ENCODE measurements at places on chromosomes 11 and 22.

GRCh38 chr11:66136752-66137123 is 66.7 kb downstream of the PACS1 start:
- DNase-seq = no peak

DNA sequence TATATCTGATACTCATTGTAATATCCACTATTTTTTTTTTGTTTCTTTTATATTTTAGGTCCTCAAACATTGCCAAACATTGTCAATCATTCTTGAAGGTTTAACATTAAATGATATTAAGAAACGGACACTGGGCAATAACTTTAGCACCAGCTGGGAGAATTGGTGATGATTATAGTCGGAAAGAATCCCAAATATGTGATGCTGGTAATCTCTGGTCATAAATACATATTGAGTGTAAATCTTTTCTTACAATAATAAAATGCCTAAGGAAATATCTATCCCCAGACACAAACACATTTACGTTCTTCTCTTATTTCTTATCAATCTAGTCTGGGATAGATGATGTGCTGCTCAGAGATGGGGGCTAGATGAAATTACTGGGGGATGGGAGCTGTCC is 25.2 kb downstream of the OR51E2 start:
- no peak for DNase-seq

DNA sequence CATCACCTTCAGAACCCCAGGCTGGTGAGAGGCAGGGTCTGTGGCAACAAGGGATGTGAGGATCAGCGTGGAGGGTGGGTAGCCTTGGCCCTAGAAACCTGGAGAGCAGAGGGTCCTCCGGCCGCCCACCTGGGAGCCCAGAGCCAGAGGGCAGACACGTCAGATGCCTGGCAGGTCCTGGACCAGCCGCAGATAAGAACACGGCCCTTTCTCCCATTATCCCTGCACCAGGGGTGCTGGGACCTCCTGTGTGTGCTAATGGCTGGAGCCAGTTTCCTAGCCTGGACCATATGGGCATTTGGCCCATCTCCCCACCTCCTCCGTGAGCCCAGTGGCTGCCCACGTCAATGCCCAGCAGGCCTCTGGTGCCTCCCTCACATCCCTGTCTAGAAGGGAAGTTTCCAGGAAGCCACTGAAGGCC is 88.4 kb downstream of the MORC2 start:
- no peak for DNase-seq

DNA sequence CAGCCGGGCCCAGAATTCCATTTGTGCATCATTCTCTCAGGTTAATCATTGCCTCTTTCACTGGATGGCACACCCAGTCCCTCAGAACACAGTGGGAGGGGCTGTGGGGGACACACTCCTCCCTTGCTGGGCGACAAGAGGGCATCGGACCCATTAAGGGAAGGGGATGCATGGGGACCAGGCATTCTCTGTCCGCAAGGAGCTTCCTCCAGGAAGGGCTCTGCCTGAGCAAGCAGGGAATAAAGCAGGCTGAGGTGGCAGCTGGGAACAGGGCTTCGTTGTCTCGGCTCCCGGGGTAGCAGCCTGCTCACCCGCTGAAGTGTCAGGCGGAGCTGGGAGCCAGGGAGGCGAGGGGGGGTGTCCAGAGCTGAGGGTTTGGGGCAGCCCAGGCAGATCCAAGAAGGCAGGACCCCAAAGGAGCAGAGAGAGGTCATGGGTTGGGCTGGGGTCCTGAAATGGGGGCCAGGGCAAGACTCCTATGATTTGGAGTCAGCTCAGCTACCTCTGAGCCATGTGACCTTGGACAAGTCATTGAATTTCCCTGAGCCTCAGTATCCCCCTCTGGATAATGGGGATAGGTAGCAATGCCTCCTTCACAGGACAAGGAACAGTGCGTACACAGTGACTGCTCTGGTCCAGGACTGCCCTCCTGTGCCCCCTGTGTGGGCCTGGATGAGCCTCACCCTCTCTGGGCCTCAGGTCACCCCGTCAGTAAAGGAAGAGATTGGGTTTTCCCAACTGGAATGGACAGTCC is 1.4 kb downstream of the GAL3ST1 start:
- no peak for DNase-seq

DNA sequence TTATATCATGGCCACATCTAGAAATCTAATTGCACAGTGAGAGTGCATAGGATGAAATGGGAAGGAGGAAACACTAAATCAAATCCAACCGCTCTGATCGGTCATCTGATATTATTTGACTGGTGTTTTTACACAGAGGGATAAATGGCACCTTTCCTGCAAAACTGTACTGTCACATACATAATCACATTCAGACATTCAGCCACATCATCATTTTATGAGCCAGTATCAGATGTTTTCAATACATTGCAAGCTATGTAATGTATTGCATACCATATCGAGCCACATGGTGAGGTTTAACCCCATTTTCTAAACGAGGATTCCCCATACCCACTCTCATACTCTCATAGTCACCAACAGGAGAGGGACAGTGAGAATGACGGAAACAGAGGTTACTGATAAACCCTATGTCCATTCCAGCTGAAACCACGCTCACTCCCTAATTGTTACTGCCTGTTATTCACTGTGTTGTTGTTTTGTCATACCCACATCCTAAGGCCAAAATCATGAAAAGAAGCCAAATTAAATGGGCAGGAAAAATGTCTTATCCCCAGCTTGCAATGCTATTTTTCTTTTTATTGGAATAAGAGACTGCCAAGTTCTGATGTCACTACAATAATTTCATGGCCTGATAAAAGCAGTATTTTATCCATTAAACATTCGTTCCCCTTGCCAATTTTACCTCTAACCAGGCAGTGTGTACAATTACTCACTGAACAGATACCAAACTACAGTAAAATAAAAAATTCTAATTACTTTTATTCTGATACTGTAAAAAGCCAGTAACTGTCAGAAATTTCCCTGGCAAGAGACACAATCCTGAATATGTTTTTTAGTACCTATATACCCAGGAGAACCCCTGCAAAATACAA is 9.0 kb downstream of the CDON start:
- DNase-seq = no peak

DNA sequence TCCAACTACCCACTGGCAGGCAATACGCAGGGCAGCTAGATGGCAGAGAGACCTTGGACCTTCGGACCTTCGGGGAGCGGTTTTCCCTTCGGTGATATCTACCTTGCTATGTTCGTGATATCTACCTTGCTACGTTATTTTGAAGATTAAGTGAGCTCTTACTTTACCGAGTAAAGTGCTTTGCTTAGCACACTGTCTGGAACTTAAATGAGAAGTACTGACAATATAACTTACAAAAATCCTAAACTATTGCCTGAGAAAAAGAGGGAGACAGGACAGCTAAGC is 1.0 kb upstream of the PRDM10 start:
- DNase-seq = no peak

GRCh38 chr22:42979606-42980005 is 35.3 kb downstream of the PACSIN2 start:
- no peak for DNase-seq

DNA sequence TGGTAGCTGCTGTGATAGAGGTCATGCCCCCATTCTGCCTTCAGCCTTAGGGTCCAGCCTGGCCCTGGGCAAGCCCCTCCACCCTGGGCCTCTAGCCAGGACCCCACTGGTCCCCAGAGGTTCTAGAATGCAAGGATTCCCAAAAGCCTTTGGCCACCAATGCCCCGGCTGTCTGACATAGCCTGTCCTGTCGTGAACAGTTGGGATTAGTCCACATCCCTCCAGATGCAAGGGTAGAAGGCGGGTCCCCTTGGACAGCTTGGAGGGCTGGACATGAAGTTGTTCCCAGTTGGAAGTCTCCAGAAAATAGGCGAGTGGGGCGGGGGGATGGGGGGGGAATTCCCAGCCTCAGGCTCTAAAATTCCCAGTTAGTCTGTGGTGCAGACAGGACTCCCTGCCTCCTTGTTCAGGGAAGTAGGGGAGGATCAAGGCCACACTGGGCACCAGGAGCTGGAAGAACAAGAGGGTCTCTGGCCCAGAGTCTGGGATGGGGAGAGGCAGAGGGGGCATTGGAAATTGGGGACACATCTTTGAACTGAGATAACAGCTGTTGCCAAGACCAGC is 5.2 kb upstream of the ADORA2A start:
- DNase-seq = no peak

GRCh38 chr11:79456501-79456900 is 15.7 kb upstream of the TENM4 start:
- DNase-seq = no peak

GRCh38 chr22:30284172-30284571 is 5.1 kb downstream of the CASTOR1 start:
- DNase-seq = no peak

DNA sequence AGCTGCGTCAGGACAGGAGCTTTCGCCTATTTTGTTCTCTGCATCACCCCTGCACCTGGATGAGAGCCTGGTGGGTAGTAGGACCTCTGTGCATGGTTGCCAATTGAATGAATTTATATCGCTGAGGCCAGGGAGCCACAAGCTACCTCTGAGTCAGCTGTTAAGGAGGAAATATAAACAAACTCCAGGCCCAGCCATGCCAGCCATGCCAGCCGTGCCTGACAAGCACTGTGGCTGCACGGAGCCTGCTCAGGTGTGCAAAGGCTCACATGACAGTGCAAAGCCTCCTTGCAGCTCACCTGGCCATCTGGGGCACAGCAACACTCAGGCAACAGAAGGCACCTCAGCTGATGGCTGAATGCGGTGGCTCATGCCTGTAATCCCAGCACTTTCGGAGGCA is 33.7 kb upstream of the LINC01488 start:
- no peak for DNase-seq

DNA sequence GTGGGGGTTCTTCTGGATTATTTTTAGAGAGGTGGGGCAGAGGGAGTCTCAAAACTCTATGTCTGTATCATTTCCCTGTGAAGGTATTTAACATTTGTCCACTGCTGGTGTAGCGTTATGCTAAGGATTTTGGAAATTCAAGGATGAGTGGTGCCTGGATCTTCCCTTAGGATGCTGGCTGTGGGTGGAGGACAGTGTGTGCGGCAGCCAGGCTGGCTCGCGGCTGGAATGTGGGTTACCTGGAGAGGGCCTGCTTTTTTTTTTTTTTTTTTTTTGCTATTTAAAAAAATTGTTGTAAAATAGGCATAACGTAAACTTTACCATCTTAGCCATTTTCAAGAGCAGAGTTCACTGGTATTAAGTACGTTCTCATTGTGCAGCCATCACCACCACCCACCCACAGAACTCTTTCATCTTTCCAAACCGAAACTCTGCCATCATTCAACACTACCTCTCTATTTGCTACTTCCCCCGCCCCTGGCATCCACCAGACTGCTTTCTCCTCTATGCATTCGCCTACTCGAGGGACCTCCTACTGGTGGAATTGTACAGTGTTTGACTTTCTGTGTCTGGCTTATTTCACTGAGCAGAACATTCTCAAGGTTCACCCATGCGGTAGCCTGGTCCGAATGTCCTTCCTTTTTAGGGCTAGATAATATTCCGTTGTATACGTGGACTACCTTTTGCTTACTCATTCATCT is 67.1 kb downstream of the PARVB start:
- DNase-seq = no peak

DNA sequence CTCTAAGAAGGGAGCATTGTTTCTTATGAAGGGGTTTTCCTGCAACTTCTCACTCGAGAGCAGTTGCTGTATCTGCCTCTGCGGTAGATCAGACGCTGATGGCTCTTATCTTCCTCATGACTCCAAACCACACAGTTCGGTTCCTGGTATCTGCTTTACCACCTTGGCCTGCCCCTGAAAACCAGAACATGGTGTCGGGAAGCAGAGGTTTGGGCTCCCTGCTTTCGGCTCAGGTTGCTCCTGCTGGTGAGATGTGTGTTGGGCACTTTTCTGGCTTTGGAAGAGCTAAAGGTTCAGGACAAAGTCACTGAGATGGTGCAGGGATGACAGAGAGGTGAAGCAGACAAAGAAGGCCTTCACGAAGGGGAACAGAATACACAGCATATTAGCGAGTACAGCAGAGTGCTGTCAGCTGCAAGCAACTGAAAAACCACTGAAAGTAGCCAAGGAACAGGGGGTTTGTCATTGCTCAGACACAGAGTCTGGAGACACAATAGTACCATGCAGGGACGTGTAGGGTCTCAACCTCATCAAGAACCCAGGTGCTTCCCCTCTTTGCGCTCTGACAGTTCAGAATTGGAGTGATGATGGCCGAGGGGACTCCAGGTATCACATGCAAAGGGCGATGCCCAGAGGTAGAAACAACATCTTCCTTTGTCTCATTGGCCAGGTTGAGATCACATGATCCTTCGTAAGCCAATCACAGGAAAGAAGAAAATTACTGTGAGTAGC is 11.9 kb upstream of the CSF2RB start:
- no peak for DNase-seq

GRCh38 chr11:100396266-100396665 is 290.8 kb upstream of the ARHGAP42 start:
- DNase-seq = no peak

DNA sequence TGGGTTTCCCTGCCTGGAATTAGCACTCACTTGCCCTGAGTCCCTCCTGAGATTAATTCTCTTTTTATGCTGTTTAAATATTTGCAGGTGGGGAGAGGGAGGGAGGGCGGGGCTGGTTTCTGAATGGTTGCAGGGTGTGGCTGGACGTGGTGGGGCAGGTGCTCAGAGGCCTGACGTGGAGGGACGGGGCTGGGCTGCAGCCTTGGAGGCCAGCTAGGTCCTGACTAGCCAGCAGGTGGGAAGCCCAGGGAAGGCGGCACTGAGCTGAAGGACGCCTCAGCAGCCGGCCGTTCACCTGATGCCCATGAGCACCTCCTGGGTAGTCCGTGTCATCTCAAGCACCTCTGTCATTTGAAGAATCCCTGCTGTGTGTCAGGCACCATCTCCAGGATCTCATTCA is 21.3 kb downstream of the SGSM1 start:
- DNase-seq = no peak

DNA sequence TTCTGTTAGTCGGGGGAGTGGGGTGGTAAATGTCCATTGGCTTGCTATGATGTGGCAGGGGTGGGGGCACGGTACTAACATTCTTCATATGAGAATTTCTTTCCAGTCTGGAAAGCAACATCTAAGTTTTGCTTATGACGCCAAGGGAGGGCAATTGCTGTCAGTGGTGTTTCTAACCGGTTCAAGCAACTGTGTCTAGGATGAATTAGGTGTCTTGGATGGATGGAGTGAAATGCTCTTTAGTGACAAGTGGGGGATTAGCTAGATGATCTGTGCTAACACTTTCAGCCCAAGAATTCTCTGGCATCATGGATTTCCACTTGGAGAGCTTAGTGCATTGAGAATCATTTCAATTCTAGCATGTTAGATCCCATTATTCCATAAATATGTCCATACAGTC is 262.6 kb upstream of the SORL1-AS1 start:
- no peak for DNase-seq
